ENCODE measurements at places on chromosomes 16 and 17. TPM values are rescaled to one million over a fixed set of nuclear protein-coding genes. Genes with fewer than 3 reads are reported as not detected.

DNA sequence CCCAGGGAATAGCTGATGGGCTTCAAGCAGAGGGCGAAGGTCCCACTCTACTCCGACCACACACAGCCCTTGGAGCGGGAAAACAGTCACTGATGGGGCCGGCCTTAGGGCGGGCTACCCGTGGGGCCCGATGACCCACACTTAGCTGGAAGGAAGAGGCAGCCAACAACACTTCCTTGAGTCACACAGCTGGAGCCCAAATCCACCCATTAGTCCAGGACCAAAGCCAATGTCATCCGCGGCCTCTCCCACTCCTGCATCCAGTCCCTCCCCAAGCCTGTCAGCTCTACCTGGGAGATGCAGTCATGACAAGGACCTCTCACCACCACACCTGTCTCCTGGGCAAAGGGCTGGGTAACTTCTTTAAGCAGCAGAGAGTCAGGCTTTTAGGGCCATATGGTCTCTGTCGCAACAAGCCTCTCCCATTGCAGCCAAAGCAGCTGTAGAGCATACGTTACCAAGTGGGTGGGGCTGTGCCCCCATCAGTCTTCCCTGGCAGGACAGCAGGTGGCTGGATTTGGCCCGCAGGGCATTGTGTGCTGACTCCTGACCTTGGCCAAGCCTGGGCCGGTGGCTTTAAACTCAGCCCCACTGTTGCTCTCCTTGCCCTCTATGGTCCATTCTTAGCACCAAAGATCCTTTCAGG, 110.7 kb downstream of the SOCS1 start:
- DNase-seq: no peak

The GSDMA gene
- 2.9 TPM for polyA plus RNA-seq

The C16orf46 gene
- polyA plus RNA-seq: 1.9 TPM

The TRPV3 gene
- 1.1 TPM for polyA plus RNA-seq

Measured in left kidney (tissue), 8 donors.